Natural killer cell (primary cell): ENCODE measurements at places on chromosomes 2 and 18. TPM values are rescaled to one million over a fixed set of nuclear protein-coding genes. Genes with fewer than 3 reads are reported as not detected.

TDRD15 gene
- 0.33 TPM for total RNA-seq

ZFAND2B gene
- total RNA-seq: 83.4 TPM

GRHL1 gene
- total RNA-seq: 3.2 TPM

POLE4 gene
- total RNA-seq: 35.3 TPM

PTPN4 gene
- total RNA-seq: 347 TPM

MARCO gene
- 0.38 TPM for total RNA-seq

EVA1A gene
- not detected for total RNA-seq

HOXD11 gene
- not detected for total RNA-seq

MEP1B gene
- not detected for total RNA-seq
